ENCODE measurements at places on chromosomes 12 and 14.

DNA sequence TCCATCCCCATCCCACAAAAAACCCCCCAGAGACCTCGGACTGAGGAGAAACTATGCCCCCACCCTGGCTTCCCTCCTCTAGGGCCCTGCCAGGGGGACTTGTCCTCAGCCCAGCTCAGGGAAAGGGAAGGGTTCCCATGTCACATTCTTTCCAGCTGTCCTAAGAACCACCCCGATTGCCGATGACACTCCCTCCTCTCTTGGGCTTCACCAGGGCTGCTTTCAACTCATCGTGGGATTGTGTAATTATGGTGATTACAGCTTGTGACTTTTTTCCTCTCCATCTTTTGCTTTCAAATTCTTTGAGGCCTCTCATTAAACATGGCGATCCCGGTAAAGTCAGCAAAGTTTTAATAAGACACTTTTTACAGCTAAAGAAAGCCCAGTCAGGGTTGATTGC, 344.0 kb downstream of the DPF3 start:
- no peak for DNase-seq

- no peak for DNase-seq
These were observed 80.6 kb upstream of the GSC start for GRCh38 chr14:94850309-94851211.

- DNase-seq = no peak
These were observed 593.0 kb downstream of the VRK1 start for GRCh38 chr14:97390096-97390724.

GRCh38 chr14:99143793-99144192, 128.2 kb downstream of the BCL11B start:
- DNase-seq = no peak

DNA sequence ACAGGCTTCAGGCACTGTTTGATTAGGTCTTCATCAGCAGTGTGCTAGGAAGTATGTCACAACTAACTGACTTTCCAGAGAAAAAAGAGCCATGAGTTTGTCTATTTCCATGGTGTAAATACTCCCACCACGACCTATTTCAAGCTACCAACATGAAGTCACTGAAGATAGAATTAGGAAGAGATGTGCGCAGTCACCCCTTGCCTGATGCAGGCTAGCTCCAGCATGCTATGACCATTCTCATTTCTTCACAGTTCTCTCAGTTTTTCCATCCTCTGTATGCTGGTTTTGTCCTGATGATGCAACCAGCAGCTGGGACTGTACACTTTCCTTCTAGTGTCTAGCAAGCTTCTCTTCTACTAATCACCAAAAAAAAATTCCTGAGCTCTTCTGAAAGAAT, 191.6 kb upstream of the NUDT4 start:
- no peak for DNase-seq

DNA sequence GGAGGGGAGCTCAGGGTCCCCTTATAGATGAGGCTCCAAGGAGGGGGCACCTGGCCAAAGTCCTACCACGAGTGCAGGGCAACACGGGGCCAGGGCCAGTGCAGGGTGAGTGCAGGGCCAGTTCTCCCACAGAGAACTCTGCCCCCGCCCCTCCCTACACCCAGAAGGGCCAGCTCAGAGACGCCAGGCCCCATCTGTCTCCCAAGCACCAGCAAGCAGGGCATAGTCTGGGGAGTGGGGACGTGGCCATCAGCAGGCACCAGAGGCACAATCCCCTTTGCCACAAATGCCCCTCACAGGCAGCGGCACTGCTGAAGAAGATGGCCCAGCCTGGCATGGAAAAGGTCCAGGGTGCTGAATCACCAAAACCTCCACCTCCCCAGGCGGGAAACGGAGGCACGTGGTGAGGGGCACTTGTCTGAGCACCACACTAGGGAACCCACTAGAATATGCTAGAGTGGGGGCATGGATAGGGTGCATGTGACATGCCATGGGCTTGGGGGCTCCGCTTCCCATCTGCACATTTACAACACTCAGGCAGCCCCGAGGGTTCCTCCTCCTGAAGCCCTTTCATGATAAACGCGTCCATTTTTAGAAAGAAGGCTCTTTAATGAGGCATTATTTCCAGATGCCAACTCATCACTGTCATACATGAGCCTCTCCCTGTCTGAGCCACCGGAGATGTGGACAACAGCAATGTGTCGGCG, 17.8 kb downstream of the CCDC85C start:
- DNase-seq = no peak
